Activated CD4-positive, CD25-positive, alpha-beta regulatory T cell treated with anti-CD3 and anti-CD28 coated beads, Interleukin-2, amount 50 U/mL, for 24 hours (primary cell): ENCODE measurements at places on chromosomes 3 and 15.
A peak's percentile ranks its signal among the peaks of the same experiment; 100 is the strongest.

GRCh38 chr3:124920718-124921117 is 13.8 kb downstream of the MUC13 start:
- ATAC-seq, result no peak

DNA sequence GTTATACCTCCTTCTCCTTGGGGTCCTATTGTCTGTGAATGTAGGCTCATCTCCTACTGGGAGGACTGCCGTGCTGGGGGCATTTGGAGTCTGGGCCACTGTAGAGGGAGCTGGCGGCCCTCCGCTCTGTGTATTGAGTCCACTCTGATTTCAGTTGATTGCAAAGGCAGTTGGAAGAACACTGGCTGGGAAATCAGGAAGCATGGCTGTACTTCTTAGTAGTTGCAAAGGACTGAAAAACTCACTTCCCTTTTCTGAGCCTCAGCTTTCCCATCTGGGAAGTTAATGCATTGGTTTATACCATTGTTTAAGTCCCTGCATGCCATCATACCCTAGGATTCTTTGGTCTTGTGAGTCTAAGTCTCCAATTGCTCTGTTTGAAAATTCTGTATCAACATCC is 46.7 kb downstream of the TMED3 start:
- no peak for ATAC-seq

GRCh38 chr15:73946046-73946721 is 19.9 kb downstream of the LOXL1 start:
- ATAC-seq, result no peak

DNA sequence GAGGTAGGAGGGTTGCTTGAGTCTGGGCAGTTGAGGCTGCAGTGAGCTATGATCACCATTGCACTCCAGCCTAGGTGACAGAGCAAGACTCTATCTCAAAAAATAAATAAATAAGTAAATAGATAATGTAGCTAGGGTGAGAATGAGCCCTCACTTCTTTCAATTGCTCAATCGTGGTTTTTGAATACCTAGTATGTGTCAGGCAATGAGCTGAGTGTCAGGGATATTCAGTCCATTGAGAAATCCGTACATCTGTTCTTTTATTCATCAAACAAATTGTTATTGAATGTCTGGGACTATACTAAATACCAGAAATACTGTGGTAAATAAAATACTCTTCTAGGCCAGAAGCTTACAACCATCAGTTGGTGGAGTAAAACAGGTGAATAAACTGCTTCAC is 6.2 kb upstream of the ZNF148 start:
- ATAC-seq, result no peak

DNA sequence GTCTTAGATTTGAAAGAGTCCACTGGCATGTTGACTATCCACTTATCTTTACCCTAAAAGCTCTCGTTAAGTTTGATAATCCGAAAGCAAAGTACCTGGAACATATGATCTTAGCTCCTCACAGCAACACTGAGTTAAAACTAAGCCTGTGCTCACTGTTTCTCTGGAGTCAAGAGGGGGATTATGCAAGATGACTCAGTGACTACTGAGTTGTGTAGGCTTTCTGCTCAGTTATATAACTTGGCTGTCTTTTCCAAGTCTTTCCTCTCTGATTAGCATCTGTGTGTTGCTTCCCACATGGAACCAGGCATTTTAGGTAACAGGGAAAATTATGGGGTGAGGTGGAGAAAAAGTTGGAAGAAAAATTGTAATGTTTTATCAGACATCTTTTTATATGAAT is 31.2 kb upstream of the MYO5C start:
- no peak for ATAC-seq

GRCh38 chr3:188389711-188390342 is 235.9 kb downstream of the LPP start:
- ATAC-seq, result peak; percentile 93

DNA sequence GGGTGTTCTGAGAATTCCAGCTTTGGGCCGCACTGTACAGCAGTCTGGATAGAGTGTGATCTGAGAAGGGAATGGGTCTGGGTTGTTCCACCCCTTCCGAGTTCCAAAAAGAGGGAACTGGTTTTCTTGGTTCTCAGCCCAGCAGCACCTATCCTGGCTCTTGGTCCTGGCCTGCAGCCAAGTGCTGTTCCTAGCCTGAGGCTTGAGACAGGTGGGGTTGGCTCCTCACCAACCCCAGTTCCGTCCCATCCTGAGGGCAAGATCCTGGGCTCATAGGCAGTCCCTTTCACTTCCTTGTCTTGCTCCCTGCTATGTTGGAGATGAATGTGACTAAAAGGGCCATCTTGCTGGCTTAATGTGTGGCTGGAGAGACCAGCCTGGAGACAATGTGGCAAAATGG is 15.2 kb downstream of the IVD start:
- no peak for ATAC-seq

DNA sequence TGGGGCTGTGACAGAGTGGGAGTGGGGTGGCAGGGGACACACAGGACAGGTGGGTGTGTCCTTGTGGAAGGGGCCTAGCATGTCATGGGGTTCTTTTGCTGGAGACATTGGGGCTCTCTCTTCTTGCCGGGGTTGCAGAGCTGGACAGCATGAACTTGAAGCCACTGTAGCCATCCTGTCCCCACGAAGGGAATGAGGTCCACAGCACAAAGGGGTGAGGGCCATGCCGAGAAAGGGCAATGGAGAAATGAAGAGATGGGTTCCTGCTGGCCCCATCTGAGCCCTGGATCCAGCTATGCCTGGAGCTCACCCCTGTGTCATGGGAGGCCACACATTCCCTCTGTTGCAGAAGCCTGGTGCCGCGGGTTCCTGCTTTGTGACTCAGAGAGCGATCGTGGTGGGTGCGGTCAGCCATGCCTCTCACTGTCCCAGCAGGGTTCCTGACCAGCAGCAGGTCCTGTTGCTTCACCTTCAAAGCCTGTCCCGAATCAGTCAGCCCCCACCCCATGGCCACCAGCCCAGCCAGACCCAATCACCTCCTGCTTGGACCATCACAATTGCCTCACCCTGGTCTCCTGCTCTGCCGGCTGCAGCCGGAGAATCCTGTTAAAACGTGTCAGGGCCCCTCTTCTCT is 50.0 kb downstream of the DNAJB8 start:
- no peak for ATAC-seq

DNA sequence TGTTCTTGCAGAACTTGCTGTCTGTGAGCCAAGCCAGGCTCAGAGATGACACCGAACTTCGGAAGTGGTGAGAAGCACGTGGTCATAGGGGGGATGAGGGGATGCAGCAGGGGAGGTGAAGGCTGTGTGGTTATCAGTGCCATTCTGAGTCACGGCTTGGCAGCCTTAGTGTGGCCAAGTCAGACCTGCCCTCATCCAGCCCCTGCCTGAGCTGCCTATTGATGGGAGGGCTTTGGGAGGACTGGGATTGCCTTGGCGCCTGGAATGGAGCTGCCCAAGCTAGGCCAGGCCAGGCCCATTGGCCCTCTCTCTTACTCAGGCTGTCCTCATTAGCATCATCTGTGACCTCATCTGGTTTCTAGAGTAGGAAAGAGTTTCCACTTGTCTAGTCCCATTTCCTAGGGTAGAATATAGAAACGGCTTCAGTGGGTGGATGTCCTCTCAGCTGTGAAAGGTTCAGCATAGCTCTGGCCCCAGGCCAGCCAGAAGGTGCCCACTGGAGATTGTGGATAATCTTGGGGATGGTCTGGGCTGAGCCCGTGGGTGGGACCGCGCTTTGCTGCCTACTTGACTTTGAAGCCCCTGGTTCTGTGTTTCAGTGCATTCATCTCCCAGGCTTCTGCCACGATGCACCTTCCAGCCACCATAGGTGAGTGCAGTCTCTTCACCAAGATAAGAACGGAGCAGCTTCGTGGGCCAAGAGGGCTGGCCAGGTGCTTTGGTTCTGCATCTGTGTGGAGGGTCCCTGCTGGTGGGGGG is 7.2 kb downstream of the FAH start:
- ATAC-seq, result no peak

DNA sequence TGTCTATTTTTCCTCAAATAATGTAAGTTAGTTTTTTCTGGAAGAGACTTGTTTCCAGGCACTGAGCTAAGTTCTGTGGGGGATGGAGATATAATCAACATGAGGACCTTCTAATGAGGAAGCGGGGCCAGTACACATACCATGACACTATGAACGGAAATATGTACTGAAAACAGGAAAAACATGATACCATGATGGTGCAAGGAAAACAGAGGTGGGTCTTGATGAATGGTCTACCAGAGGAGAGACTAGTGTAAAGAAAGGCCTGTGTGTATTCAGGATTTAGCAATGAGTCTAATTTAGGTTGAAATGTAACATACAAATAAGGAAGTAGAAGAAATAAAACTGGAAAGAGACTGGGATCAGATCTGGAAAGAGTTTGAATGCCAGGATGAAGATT is 38.9 kb upstream of the TPRG1 start:
- no peak for ATAC-seq

DNA sequence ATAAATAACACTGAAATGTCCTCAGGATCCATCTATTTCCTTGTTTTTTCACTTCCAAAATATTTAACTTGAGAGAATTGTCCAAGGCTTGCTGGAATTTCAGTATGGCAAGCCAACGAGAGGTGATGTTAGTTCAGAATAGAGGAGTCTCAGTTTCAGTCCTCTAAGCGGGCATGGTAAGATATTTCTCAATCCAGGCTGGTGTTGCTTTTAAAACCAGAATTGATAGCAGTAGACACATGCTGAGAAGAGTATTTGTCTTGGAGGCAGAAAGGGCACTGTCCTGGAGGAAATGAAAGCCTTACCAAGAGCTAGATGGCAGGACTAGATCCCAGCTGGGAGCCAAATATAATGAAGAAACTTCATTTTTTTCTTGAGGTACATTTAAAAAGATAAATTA is 23.1 kb downstream of the PHLDB2 start:
- no peak for ATAC-seq

- no peak for ATAC-seq
Measured at GRCh38 chr15:81475926-81476325, 101.9 kb upstream of the TMC3 start.

GRCh38 chr15:93482731-93483130 is 393.7 kb upstream of the RGMA start:
- no peak for ATAC-seq

DNA sequence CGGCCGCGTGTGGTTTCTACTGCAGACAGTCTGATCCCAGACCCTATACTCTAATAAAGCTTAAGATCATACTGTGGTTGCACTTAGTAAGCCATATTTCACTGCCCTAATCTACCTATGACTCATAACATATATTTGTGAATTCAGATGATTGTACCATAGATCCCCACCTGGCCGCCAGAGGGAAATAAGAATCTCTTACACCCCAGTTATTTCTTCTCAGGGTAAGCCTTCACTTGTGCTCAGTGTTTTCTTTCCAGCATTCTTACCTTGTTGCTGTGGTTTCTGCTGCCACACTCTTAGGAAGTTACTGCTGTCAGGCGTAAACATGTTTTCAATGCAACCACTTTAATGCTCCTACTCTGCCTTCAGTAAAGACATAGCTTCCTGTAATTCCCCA is 105.9 kb downstream of the B3GALNT1 start:
- no peak for ATAC-seq

DNA sequence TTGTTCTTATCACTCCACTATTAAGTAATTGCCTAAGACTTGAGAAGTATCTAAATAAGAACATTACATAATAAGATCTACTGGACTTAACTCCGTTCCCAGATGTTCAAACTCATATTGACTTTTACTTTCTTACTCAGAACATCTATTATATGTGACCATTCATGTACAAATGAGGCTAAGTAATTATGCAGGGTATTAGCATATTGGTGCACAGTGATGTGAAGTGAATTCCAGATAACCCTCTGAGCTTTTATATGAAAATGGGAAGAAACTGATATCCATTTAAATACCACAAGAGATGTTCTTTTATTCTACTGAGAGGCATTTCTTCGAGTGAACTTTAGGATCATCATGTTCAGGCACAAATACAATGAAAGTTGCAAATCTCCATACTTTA is 135.7 kb downstream of the ZPLD1 start:
- no peak for ATAC-seq

DNA sequence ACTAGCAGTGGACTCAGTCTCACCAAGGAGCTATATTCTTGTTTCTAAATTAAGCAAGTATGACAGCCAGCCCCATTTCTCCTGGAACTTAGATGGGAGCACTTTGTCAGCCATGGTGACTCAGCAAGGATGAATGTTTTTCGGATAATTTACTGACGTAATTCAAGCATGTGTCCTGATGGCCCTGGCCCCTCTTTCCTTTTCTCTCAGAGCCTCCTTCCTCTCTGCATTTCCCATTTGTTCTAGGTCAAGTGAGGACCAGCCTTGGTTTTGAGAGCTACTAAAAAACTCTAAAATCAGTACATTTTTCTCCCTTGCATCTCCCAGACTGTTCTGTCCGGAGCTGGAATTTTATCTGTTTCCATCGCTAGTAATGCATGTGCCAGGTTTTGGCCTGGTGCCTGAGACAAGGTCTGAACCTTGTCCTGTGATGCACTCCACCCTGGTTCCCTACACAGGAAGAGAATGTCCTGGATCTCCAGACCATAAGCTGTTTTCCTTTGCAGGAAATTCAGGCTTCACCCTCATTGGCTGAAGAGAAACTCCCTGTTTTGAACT is 256.6 kb upstream of the ROPN1 start:
- no peak for ATAC-seq

GRCh38 chr15:66069751-66070150 is 183.8 kb downstream of the MEGF11 start:
- no peak for ATAC-seq

GRCh38 chr3:2526926-2527325 is 428.3 kb downstream of the CNTN4 start:
- no peak for ATAC-seq

GRCh38 chr3:125437631-125438435 is 62.7 kb upstream of the ZNF148 start:
- no peak for ATAC-seq

DNA sequence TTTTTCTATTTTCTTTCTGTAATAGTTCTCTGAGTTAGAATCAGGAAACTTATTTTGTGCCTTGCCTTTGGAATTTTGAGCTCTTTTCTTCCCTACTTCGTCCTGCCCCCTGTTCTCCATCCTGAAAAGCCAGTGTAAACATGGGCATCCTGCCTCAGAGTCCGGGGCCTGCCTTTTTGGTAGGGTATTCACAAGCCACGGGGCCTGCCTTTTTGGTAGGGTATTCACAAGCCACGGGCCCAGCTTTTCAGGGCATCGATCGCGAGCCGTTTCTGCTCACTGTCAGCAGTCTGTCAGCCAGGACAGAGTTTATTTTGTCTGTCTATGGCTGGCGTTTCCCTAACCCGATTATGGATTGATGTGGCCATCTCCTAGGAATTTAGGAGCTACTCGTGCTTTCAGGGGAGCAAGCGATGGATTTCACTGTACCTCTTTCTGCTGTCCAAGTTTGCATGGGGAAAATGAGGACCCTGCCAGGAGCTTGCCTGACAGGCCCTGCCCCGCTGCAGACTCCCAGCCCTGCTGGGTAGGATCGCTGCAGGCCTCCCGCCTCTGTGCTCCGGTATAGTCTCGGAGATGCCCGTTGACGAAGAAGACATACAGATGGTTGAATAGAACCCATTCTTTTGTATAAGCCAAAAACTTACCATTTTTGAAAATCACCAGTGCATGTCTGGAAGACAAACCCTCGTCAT is 12.8 kb downstream of the SYNM start:
- no peak for ATAC-seq

GRCh38 chr3:129727707-129728106 is 121.2 kb upstream of the PLXND1 start:
- ATAC-seq, result no peak

GRCh38 chr15:75203017-75203907 is 1.6 kb downstream of the C15orf39 start:
- no peak for ATAC-seq

GRCh38 chr3:81554801-81555200 is 206.6 kb downstream of the GBE1 start:
- no peak for ATAC-seq
